NCI-H187 (cell line): ENCODE measurements at places on chromosomes 2 and 18.

DNA sequence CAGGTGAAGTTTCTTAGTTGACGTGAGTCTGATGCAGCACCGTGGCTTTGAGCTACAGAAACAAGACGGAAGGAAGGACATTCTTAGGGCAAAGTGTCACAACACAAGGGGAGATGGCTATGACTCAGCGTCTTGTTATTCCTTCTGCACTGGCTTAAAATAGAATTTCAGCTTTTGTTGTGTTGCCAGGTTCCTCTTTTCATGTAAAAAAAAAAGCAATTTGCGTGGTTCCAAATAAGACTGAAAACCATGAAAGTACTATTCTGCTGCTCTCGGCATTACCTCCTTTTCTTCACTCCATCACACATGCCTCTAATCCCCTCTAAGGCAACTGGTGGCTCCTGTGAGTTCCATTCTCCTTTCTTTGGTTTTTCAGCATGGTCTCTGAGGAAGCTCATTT, 150.1 kb downstream of the ANTXR1 start:
- DNase-seq: no peak

DNA sequence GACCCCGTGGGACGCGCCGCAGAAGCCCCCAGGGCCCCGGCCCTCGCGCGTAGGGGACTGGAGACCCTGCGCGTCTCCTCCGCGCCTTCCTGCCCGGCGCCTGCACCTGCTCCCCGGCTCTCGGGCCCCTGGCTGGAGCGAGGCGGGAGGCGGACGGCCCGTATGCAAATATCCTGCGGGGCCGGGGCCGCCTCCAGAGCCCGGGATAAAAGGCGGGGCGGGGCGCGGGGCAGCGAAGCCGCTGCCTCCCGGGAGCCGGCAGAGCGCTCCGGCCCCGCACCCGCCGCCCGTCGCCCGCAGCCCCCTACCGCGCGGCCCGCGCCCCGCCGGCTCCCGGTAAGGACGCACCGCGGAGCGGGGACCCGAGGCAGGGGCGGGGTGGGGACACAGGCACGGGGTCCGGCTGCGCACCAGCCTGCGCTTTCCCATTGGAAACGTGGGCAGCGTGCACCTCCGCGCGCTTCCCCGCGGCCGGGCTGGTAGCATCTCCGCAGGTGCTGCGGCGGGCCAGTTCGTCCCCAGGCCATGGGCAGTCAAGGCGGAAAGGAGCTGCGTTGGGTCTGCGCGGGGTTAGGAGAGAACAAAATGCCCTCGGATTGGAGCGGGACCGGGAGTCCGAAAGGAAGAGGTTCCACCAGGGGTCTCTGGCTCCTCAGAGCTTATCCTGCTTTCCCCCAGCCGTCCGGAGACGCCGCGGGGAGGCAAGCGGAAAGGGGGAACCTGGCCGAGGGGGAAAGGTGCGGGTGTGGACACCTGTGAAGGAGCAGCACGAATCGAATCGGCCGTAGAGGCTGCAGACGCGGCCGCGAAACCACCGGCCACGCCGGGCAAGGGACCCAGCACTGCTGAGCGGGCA, at the start of gene ATP6V1C2:
Gene ATP6V1C2 (plus strand): TSS at position 235 of the 856 bp plus-strand sequence. CDS start 1,220 bp downstream, outside the sequence.
- no peak for DNase-seq

DNA sequence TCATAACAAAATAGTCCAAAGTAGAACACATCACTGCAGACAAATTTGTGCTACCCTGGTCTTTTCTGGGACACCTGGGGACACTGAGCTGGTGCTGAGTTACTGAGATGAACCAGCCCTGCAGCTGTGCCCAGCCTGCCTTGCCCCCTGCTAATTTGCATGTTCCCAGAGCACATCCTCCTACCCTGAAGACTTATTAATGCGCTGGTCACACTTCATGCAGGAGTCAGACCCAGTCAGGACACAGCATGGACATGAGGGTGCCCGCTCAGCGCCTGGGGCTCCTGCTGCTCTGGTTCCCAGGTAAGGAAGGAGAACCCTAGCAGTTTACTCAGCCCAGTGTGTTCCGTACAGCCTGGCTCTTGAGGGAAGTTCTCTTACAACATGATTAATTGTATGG, 1518.3 kb downstream of the RPIA start:
- DNase-seq: no peak

DNA sequence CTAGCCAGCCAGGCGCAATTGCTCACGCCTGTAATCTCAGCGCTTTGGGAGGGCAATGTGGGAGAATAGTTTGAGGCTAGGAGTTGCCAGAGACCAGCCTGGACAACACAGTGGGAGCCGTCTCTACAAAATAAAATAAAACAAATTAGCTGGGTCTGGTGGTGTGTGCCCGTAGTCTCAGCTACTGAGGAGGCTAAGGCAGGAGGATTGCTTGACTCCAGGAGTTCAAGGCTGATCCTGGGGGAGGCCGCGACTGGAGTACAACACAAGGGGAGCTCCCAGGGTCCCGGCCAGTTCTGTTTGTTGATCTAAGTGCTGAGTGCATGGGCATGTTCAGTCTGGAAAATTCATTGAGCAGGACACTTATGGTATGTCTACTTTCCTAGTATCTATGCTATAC, 2.6 kb downstream of the ST3GAL5 start:
- no peak for DNase-seq

DNA sequence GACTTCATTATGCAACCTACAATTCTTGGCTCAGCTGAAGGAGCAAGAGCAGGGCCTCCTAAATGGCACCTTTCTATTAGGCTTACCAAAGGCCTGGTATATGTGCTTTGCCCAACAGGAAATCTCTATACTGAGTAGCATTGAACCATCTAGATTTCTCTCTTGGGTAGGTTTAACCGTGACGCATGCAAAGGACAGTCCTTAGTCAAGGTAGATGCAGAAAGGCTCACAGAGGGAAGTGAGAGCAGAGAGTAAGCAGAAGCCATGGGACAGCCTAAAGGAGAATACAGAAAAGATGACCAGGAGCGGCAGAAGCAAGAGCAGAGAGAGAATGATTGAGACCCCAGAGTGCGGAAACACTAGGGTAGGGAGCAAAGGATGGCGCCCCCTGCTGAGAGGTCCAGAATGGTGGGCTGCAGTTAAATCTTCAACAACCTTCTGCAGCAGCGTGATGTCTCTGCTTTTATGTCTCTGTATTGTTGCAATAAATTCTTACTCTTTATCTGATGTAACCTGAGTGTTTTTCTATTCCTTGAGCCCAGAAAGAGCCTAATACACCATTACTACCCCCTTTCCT, 4.7 kb upstream of the OSBPL1A start:
- DNase-seq: no peak

DNA sequence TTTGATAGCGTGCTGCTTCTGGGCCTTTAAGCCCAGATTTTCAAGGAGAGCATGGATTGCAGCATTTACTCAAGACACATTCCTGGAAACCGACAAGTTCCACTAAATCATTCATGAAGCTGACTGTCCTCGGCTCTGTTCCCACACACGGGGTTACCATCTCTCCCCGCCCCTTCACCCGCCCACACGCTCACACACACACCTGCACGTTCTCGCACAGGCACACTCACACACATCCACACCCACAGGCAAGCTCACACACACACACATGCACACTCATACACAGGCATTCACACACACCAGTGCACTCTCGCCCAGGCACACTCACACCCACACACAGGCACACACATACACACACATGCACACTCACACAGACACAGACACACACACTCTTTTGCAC, 150.0 kb upstream of the AGAP1 start:
- DNase-seq: no peak
